Motor neuron (in vitro differentiated cells): ENCODE measurements at places on chromosomes 2 and 18.

DNA sequence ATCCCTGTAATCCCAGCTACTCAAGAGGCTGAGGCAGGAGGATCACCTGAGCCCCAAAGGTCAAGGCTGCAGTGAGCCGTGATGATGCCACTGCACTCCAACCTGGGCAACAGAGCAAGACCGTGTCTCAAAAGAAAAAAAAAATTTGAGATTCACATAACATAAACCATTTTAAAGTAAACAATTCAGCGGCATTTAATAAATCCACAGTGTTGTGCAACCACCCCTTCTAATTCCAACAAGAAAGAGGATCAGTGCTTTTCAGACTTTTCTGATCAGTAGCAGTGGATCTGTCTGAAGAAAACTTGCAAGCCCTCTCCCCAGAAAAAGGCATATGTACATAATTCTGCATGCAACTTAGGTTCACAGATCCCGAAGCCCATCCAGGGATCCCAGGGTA is 7.2 kb upstream of the SAG start:
- no peak for ATAC-seq

GRCh38 chr18:47389210-47389609 is 137.8 kb upstream of the SKOR2 start:
- no peak for ATAC-seq

DNA sequence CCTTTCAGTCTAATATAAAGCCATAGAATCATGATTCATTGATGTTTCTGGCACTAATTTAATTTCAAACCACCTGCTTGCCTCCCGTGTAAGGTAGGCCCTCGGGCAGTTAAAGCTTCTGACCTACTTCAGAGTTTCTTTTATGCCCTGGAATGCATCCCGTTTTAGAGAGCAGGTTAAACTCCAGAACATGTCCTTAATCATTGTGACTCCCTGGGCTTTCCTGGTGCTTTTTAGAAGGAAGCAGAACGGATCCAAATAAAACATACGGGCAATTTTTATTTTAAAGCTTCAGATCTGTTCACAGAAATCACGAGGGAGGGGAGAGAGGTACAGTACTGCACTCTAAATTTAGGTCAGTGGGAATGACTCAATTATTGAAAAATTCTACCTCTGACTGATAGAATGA is 134.8 kb downstream of the GCA start:
- no peak for ATAC-seq

DNA sequence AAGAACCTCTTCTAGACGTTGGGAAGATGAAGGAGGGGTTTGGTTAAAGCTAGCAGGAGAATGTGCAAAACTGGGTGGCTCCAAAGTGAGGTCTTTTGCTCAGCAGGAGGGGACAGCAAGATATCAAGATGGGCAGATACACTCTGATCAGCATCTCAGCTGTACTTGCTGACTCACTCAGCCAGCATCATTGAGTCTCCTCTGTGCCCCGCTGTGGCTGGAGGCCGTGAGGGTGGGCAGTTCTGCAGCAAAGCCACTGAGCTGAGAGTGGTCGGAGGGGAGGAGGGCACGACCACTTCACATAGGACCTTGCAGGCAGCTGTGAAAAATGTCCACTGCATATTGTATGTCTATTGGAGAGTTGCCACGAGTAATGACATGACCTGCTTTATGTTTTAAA is 152.0 kb downstream of the CAPN13 start:
- no peak for ATAC-seq

- peak; percentile 90 for ATAC-seq
These were observed 228.7 kb downstream of the PIK3C3 start for GRCh38 chr18:42183746-42184145.

DNA sequence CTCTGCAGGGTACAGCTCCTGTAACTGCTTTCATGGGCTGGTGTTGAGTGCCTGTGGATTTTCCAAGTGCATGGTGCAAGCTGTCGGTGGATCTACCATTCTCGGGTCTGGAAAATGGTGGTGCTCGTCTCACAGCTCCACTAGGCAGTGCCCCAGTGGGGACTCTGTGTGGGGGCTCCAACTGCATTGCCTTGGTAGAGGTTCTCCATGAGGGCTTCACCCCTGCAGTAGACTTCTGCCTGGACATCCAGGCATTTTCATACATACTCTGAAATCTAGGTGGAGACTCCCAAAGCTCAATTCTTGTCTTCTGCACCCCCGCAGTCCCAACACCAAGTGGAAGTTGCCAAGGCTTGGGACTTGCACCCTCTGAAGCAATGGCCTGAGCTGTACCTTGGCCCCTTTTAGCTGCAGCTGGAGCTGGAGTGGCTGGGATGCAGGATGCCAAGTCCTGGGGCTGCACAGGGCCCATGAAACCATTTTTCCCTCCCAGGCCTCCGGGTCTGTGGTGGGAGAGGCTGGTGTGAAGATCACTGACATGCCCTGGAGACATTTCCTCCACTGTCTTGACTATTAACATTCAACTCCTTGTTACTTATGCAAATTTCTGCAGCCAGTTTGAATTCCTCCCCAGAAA is 41.6 kb downstream of the EDAR start:
- ATAC-seq = no peak

DNA sequence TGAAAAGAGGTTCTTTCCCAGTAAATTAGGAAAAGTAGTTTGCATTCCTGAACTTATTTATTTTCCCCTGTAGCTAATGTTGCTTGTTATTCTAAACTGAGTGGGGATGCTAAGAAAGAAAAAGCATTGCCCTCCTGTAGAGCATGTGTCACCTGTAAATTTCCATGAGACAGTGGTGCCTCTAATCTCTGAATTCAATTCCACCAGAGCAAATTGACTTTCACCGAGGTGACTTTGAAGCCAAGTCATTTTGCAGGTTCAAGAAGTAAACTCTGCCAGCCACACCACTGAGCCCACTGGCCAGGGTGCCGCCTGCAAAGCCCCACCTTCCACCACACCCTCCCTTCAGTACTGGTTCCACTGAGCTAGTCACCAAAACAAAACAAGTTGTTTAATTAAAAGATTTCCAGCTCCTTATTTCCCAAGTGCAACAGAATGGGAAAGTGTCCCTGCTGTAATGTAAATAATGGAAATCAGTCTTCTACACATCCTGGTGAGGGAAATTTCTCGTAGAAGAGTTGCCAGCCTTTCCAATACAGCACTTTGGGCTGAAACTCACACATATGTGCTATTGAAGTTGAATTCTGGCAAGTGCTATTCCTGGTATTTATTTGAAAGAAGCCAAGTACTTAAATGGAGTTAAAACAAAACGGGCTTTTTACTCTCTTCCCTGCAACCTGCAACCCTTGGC is 254.8 kb downstream of the RNF152 start:
- ATAC-seq = no peak
